Lung (tissue), 17 donors: ENCODE measurements at places on chromosomes 11 and 22. TPM values are rescaled to one million over a fixed set of nuclear protein-coding genes. Genes with fewer than 3 reads are reported as not detected.
A peak's percentile ranks its signal among the peaks of the same experiment; 100 is the strongest.

GRCh38 chr11:78714539-78714938 lies 139.9 kb upstream of the NARS2 start:
- no peak overlapping the region for H3K4me3 ChIP-seq
- no peaks in the 10 kb centered on the region for H3K27me3 ChIP-seq
- no peaks in the 10 kb centered on the region for H3K36me3 ChIP-seq
- no peak overlapping the region for H3K27ac ChIP-seq
- H3K4me1 ChIP-seq = no peaks in the 10 kb centered on the region
- no peak for DNase-seq

GRCh38 chr11:8567602-8568198 lies 26.3 kb downstream of the STK33 start:
- no peak overlapping the region for H3K4me3 ChIP-seq
- H3K4me1 ChIP-seq = no peaks in the 10 kb centered on the region
- no peak for DNase-seq
- H3K36me3 ChIP-seq = no peaks in the 10 kb centered on the region

GRCh38 chr22:38016182-38017151 lies 32.1 kb upstream of the SOX10 start:
- H3K36me3 ChIP-seq = no peaks in the 10 kb centered on the region
- H3K27me3 ChIP-seq = no peaks in the 10 kb centered on the region
- no peak overlapping the region for H3K4me3 ChIP-seq
- peak; percentile 83 for DNase-seq
- H3K27ac ChIP-seq = peak overlapping the region; percentile 57
- peaks cover 18% of the 10 kb centered on the region for H3K4me1 ChIP-seq

Gene KAT5
- 88.6 TPM for total RNA-seq

Gene RFPL1
- not detected for total RNA-seq

GRCh38 chr11:67368621-67369020 lies 4.8 kb downstream of the CLCF1 start:
- H3K27ac ChIP-seq = no peak overlapping the region
- no peak overlapping the region for H3K4me3 ChIP-seq
- H3K36me3 ChIP-seq = peaks cover 6% of the 10 kb centered on the region
- no peak for DNase-seq

Gene KLHL22
- 28.3 TPM for total RNA-seq

DNA sequence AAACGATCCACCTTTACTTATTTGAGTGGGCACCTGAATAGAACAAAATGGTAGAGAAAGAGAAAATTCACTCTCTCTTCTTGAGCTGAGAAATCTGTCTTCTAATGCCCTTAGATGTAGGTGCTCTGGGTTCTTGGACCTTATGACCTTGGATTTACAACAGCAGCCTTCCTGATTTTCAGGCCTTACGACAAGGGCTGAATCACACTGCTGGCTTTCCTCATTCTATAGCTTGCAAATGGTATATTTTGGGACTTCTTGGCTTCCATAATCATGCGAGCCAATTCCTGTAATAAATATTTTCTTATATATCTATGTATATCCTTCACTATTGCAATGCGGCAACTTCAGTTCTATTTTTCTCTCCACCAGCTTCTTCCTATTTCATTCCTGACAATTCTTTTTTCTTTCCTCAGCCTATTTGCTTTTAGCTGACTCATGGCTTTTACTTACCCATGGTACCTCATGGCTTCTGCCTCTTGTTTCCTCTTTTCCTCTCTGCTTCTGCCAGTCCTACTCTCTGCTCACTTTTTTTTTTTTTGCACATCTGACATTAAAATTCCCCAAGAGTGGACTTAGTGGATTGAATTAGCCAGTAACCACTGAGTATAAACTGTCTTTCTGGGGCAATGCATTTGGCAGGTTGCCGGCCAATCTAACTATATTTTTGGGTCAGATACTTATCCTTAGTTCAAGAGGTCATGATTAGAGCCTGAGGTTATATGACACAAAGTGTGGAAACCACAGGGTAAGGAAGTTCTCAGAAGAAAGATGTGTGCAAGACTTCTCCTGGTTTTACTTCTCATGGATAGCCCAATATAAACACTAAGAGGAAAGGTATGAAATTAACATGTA lies 359.5 kb downstream of the TMEM135 start:
- H3K27me3 ChIP-seq = no peaks in the 10 kb centered on the region
- H3K27ac ChIP-seq = no peak overlapping the region
- H3K4me1 ChIP-seq = no peaks in the 10 kb centered on the region
- H3K4me3 ChIP-seq = no peak overlapping the region

- H3K36me3 ChIP-seq = no peaks in the 10 kb centered on the region
- no peaks in the 10 kb centered on the region for H3K27me3 ChIP-seq
- no peak for DNase-seq
- H3K27ac ChIP-seq = no peak overlapping the region
Observed at GRCh38 chr11:123107945-123108495, 46.1 kb upstream of the HSPA8 start.

GRCh38 chr11:119006656-119007055 lies 8.7 kb downstream of the CENATAC start:
- no peak overlapping the region for H3K4me3 ChIP-seq
- no peak overlapping the region for H3K27ac ChIP-seq
- no peak for DNase-seq
- no peaks in the 10 kb centered on the region for H3K36me3 ChIP-seq

DNA sequence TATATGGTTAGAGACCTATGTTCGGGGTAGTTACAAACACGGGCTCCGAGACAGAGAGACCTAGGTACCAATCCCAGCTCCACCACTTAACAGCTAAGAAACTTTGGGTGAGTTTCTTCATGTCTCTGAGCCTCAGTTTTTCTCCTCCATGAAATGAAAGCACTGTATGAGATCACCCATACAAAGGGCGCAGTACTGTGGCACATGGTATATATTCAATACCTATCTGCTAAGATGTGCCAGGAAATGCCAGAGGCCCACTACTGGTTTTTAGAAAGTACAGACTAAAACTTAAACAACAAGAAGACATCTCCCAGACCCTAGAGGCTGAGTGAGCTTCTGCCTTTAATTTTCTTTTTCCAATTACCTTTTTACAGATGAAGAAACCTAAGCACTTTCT lies 69.5 kb downstream of the SLC1A2 start:
- H3K4me1 ChIP-seq = peaks cover 16% of the 10 kb centered on the region
- H3K36me3 ChIP-seq = no peaks in the 10 kb centered on the region
- no peak overlapping the region for H3K27ac ChIP-seq
- H3K27me3 ChIP-seq = no peaks in the 10 kb centered on the region

DNA sequence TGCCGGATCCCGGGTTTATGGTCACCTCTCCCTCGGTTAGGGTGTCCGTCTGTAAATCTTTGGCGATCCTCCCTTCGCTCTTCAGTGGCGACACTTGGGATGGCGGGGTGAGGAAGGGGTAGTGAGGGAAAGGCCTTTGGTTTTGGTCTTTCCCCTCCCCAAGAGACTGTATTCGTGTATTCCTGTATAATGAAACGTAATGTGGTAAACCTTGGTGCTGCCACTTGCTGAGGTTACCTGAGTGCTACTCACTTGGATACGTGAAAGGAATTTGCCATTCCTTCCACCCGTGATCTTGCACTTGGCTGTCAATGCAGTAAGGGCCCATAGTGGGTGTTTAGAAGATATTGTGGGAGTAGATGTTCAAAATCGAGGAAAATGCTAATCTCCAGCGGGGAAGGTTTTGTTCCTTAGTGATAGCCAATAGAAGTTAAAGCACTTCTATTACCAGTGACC lies 578 bp upstream of the NUP160 start:
- peak overlapping the region; percentile 83 for H3K27ac ChIP-seq
- peak overlapping the region; percentile 78 for H3K4me3 ChIP-seq
- peaks cover 4% of the 10 kb centered on the region for H3K4me1 ChIP-seq
- H3K36me3 ChIP-seq = peaks cover 5% of the 10 kb centered on the region
- no peak for DNase-seq

- H3K4me1 ChIP-seq = peaks cover 11% of the 10 kb centered on the region
- no peaks in the 10 kb centered on the region for H3K36me3 ChIP-seq
- H3K4me3 ChIP-seq = no peak overlapping the region
Observed at GRCh38 chr11:128299132-128299726, 288.1 kb downstream of the ETS1 start.

DNA sequence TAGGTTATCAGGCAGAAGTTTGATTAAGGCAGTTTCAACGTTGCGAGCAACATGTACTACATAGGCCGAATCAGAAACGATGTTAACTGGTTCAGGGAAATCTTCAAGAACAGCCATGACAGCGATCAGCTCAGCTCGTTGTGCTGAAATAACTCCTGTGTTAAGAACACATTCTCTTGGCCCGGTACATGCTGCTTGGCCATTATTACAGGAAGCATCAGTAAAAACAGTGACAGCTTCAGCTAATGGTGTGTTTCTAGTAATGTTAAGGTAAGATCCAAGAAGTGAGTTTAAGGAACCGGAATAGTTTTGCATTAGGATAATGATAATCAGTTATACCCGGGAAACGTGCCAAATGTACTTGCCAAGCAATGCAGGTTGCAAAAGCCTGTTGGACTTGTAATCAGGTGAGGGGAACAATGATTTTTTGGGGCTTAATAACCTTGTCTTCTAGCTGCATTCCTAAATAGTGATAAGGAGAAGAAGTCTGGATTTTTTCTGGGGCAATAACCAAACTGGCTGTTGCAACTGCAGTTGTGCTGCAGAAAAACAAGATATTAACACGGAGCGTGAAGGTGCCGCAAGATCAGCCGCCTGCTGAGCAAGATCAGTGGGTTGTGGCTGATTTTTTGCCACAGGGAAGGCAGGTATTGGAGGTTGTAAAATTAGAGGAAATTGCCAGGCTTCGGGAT lies 14.3 kb downstream of the OR52K1 start:
- DNase-seq = peak; percentile 22
- H3K4me3 ChIP-seq = no peak overlapping the region
- peaks cover 2% of the 10 kb centered on the region for H3K4me1 ChIP-seq

DNA sequence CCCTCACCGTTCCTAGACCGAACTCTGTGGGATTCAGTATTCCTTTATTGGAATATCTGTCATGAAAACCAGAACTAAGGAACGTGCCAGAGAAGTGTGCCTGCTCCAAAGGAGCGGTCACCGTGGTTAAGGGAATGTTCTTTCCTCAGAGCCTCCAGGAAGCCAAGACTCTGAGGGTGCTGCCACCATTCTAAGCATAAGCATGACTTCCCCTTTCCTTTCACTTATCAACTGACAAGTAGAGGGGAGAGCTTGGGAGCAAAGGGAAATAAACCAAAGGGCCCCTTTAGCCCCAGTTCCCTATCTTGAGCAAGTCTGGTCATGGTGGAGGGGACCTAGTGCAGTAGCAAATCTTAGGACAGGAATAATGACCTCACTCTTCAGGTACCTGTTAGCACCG lies 26.8 kb downstream of the CTR9 start:
- H3K27me3 ChIP-seq = no peaks in the 10 kb centered on the region
- DNase-seq = no peak
- H3K4me3 ChIP-seq = no peak overlapping the region
- peaks cover 24% of the 10 kb centered on the region for H3K36me3 ChIP-seq

Gene OR10D3
- not detected for total RNA-seq

Gene OR52H1
- 0.40 TPM for total RNA-seq

DNA sequence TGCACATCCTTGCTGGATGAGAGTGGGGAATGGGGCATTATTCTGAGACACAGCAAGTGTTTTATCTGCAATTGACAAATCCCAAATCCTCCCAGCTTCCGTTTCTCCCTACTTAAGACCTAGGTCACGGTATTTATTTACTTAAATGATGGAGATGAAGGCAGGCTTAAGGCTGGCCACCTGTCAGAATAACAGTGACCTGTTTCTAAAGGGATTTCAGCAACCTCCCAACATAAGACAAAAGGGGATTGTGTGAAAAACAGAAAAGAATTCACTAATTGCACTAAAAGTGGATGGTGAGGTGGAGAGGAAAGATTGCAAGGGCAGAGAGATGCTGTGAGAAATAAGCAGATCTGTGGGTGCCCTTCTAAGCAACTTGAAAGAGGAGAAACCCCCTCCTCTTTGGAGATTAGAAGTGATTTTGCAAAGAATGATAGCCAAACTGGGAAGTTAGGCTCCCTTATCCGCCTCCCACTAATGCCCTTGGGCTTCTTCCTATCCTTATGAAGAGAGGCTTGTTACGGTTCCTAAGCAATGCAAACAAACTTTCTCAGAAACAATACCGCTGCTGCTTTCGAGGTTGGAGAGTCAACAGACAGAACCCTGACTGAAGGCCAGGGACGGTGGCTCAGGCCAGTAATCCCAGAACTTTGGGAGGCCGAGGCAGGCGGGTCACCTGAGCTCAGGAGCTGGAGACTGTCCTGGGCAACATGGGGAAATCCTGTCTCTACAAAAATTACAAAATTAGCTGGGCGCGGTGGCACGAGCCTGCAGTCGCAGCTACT lies 84.3 kb downstream of the ARL14EP start:
- H3K4me3 ChIP-seq = no peak overlapping the region
- no peaks in the 10 kb centered on the region for H3K36me3 ChIP-seq
- no peaks in the 10 kb centered on the region for H3K4me1 ChIP-seq
- H3K27ac ChIP-seq = no peak overlapping the region
- no peak for DNase-seq
- H3K27me3 ChIP-seq = no peaks in the 10 kb centered on the region

DNA sequence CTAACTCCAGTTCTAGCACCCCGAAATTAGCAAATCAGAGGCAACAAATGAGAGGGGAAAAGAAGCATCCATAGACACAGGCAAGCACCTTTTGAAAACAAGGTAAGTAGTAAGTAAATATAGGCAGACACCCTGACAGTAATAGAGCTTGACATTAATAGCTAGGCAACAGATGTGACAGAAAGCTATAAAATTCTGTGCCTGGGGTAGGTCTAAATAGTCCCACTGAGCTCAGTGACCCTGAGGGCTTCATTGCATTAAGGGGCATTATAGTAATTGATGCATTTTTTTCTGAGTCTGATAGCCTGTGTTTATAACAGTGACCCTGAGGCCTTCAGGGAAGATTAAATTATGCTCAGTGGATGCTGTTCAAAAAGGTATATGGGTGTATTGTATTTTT lies 197.1 kb downstream of the HIPK3 start:
- no peaks in the 10 kb centered on the region for H3K4me1 ChIP-seq
- H3K27me3 ChIP-seq = no peaks in the 10 kb centered on the region
- DNase-seq = no peak
- no peak overlapping the region for H3K27ac ChIP-seq

- no peaks in the 10 kb centered on the region for H3K27me3 ChIP-seq
- H3K27ac ChIP-seq = peak overlapping the region; percentile 83
- no peak for DNase-seq
- peaks cover 21% of the 10 kb centered on the region for H3K4me1 ChIP-seq
Observed at GRCh38 chr22:24696551-24697001, 77.9 kb downstream of the PIWIL3 start.

DNA sequence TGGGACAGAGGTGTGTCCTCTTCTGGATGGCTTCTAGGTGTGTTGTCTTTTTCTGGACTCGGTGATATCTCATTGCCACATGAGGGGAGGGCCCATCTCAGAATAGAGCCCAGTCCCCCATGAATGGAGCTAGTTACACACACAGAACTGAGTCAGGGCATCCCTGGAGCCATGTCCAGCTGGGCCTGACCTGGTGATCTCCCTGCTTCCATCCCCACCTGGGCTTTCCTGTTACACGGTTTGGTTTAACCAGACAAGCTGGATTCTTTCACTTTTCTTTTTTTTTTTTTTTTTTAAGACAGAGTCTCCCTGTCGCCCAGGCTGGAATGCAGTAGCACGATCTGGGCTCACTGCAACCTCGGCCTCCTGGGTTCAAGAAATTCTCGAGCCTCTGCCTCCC lies 6.1 kb upstream of the A4GALT start:
- no peak overlapping the region for H3K4me3 ChIP-seq
- no peak for DNase-seq
- H3K4me1 ChIP-seq = no peaks in the 10 kb centered on the region
- no peaks in the 10 kb centered on the region for H3K36me3 ChIP-seq
- H3K27me3 ChIP-seq = peaks cover 2% of the 10 kb centered on the region

- H3K4me1 ChIP-seq = peaks cover 24% of the 10 kb centered on the region
- H3K27ac ChIP-seq = no peak overlapping the region
- H3K4me3 ChIP-seq = no peak overlapping the region
Observed at GRCh38 chr11:2869134-2869526, 16.4 kb downstream of the CDKN1C start.

GRCh38 chr22:20157430-20158183 lies 6.8 kb upstream of the CCDC188 start:
- H3K4me3 ChIP-seq = no peak overlapping the region
- H3K36me3 ChIP-seq = no peaks in the 10 kb centered on the region
- no peak for DNase-seq
- no peak overlapping the region for H3K27ac ChIP-seq
- no peaks in the 10 kb centered on the region for H3K4me1 ChIP-seq
